ENCODE measurements at places on chromosomes 4 and X.
A peak's percentile ranks its signal among the peaks of the same experiment; 100 is the strongest.

DNA sequence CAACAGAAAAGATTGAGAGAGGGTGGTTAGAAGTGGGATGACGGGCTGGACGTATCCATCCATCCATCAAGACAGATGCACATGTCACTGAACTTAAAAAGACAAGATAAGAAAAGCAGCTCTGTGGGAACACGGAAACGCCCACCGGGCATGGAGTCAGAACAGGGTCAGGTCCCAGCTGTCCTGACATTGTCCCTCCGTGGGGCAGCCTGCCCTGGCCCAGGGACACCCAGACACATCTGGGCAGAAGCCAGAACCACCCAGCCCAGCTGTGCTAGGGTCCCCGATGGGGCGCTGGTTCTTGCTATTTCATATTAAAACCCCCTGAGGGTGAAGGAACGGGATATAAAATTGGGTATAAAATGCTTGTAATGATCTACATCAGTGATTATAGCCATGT lies 88.5 kb downstream of the PPP2R2C start:
- H3K4me1 ChIP-seq = no peaks in the 10 kb centered on the region
- H3K4me3 ChIP-seq = no peak overlapping the region
- no peaks in the 10 kb centered on the region for H3K36me3 ChIP-seq
- H3K27ac ChIP-seq = no peak overlapping the region
- no peak for DNase-seq

GRCh38 chrX:154136627-154137161 lies 7.3 kb upstream of the OPN1LW start:
- peak overlapping the region; percentile 68 for H3K4me3 ChIP-seq
- peaks cover 12% of the 10 kb centered on the region for H3K4me1 ChIP-seq
- peak; percentile 51 for DNase-seq
- peaks cover 2% of the 10 kb centered on the region for H3K27me3 ChIP-seq
- peak overlapping the region; percentile 79 for H3K27ac ChIP-seq
- H3K36me3 ChIP-seq = no peaks in the 10 kb centered on the region

DNA sequence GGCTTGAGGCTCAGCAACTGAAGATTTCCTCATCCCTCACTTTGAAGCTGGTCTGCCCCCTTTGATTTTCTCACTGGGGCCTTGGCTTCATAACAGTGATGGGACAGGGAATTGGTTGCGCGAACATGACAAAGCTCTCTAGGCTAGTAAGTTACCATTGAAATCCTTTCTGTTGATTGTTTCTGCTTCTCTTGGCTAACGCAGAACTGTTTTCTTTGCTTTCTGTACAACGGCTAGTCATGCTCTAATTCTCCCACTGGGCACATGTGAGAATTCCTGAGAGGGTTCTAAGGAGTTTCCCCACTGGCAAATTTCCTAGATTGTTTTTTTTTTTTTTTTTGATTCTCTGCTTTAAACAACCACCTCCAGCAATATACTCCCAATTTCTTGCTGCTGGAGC lies 738.6 kb downstream of the PCDH7 start:
- H3K27me3 ChIP-seq = no peaks in the 10 kb centered on the region
- no peaks in the 10 kb centered on the region for H3K4me1 ChIP-seq
- no peak overlapping the region for H3K27ac ChIP-seq

DNA sequence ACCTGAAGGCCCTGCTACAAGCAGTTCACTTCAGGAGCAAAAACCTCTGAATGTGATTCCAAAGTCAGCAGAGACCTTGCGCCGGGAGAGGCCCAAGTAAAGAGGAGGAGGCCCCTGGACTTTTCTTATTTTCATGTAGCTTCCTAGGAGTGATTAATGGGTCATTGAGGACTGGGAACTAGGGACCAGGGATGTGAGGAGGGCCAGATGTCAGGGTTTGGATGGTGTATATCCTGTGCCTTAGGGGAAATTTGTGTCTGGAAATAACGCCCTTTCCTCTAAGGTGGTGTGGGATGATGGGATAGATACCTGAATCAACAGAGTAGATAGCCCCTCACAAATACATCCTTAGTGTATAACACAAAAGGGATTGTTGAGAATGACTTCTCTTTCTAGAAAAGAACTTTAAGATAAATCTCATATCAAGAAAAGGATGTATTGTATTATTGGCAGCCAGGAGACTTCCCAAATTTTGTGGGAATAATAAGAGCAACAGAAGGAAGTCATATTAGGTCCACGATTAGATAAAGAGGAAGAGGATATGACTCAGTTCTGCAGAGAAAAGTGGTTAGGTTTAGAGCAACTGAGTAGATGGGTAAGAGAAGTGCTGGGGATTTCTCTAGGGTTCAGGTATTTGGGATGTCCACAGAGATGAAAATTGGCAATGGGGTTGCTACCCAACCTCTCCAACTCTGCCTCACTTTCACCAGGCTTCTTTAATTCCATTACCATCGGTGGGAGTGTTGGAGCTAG lies 1.1 kb downstream of the ITGB1BP2 start:
- peak overlapping the region; percentile 81 for H3K27ac ChIP-seq
- no peaks in the 10 kb centered on the region for H3K27me3 ChIP-seq
- H3K4me3 ChIP-seq = no peak overlapping the region
- no peak for DNase-seq
- H3K4me1 ChIP-seq = peaks cover 32% of the 10 kb centered on the region
- H3K36me3 ChIP-seq = peaks cover 34% of the 10 kb centered on the region

GRCh38 chr4:83124111-83124780 lies 9.7 kb upstream of the PLAC8 start:
- H3K36me3 ChIP-seq = no peaks in the 10 kb centered on the region
- no peak for DNase-seq
- peaks cover 4% of the 10 kb centered on the region for H3K27me3 ChIP-seq
- H3K4me1 ChIP-seq = peaks cover 19% of the 10 kb centered on the region
- H3K4me3 ChIP-seq = no peak overlapping the region

DNA sequence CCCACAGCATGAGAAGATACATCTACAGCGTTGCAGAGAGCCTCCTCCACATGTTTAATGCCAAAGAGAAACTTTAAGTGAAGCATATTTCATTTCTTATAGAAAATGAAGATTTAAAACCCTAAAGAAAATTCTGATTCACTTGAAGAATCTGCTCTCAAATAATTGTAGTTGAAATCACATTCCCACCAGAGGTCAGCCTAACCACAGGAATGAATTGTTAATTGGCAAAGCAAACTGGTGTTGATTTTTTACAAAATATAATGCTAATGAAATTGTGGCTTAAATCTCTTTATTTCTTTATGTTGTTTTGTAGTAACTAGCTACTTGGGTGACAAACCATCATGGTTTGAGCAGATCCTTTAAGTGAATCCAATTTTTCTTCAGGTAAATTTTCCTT lies 31.1 kb upstream of the WDR17 start:
- H3K27me3 ChIP-seq = no peaks in the 10 kb centered on the region
- H3K27ac ChIP-seq = no peak overlapping the region
- H3K4me1 ChIP-seq = no peaks in the 10 kb centered on the region
- DNase-seq = no peak

DNA sequence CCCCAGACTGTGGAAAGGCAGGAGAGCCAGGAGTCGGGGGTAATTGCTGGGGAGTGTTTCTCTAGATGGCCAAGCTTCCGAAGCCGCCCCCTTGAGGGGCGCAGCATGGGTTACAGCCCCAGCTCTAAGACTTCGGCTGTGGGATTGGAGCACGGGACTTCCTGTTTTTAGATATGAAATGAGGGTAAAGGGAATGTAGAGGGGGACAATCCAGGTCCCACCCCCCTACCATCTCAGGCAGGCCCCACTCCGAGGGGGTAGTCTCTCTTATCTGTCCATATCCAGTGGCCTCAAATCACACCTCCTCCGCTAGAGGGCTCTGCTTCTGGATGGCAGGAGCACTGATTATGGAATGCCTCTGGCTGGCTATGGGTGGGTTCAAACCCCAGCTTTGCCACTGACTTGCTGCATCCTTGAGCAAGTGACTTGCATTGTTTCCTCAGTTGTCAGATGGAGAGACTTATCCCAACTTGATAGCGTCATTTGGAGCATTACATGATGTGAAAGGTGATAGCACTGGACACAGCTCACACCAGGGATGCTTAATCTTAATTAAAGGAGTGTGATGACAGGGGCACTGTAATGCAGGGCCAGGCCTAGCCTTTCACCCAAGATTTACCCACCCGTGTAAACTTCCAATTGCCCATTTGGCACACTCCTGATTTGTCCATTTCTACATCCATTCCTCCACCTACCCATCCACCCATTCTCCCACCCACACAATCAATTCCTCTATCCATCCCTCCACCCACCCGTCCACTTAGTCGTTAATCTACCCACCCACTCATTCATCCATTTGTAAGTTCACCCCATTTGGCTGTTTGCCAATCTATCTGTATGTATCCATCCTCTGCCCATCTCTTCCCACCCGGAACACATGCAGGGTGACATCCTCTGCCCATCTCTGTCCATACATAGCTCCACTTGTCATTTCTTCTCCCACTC lies 848 bp upstream of the KCND1 start:
- no peak for DNase-seq
- peaks cover 16% of the 10 kb centered on the region for H3K36me3 ChIP-seq

Data from activated T-helper 1 cell treated with anti-CD3 and anti-CD28 coated beads, Interleukin-12 subunit alpha, Interleukin-12 subunit beta, Interleukin-2, Interleukin-4 antibody, amounts not matched to agents 30 ng/mL and 10 ng/mL and 1 ng/mL, durations not matched to agents 14 hours and 24 hours and 36 hours (primary cell).